Activated B cell treated with CpG ODN at 0.5 μM for 24 hours (primary cell): ENCODE measurements at places on chromosomes 3 and 15.

GRCh38 chr3:69686056-69686455 lies 53.2 kb upstream of the MITF start:
- no peak for DNase-seq

GRCh38 chr3:60743631-60744164 lies 507.6 kb downstream of the FHIT start:
- DNase-seq: no peak

DNA sequence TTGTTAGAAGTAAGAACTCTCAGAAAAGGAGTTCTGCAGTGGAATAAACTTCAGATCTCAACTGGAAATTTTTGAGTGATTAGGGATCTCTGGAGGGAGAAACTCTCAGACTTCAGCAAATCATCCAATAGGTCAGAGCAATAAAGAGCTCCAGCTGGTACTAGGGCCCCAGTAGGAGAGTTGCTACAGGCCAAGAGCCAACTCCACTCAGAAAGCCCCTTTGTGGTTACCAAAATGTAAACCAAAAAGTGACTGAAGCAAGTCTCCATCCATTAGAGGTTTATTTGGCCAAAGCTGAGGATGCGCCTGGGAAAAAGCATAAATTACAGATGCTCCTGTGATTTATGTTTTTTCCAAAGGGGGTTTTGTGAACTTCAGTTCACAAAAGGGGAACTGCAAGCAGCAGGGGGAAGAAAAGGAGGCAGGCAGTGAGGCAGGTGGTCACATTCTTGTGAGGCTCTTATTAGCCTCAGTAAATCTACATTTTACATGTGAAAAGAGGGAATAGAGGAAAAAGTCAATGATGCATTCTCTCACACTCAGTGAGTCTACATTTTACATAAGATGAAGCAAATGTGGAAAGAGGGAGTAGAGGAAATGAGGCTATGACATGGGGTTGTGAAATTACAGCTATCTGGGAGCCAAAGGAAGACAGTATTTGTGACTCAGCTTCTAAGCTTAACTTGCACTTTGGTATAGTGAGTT lies 92.4 kb upstream of the DAZL start:
- DNase-seq: no peak

GRCh38 chr3:69770219-69770618 lies 31.0 kb downstream of the MITF start:
- no peak for DNase-seq

DNA sequence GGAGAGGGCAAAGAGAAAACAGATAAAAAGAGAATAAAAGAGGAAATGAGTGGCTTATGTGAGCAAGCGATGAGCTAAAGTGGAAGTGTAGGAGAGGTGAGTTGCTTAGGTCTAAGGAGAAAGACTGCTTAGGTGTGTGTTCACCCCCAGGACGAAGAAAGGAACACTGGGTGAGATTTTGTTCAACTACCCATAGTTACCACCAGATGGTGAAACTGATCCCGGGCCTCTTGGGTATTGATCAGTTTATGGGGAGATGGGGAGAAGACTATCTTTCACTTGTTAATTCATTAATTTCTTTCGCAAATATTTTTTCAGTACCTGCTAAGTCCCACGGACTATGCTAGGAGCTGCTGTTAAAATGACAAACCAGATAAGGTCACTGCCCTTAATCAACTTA lies 33.9 kb downstream of the GAP43 start:
- DNase-seq: no peak

DNA sequence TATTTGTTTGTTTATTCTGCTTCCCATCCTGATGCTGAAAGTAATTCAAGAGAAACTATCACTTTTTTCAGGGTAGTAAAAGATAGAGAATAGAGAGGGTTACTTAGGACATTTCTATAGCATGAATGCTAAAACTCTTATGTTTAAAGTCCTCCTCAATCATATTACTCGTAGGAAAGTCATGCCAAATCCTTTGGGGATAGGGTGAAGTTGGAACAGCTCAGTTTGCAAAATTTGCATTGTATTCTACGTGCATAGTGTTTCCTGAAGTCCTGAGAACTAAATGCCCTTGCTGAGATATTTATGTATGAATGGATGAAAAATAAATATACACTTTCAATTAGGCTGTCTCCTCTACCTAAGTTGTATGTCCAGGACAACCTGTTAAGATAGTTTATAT lies 14.6 kb downstream of the PLSCR5 start:
- DNase-seq: no peak

- no peak for DNase-seq
Measured at GRCh38 chr3:40989141-40990061, 209.9 kb upstream of the CTNNB1 start.

DNA sequence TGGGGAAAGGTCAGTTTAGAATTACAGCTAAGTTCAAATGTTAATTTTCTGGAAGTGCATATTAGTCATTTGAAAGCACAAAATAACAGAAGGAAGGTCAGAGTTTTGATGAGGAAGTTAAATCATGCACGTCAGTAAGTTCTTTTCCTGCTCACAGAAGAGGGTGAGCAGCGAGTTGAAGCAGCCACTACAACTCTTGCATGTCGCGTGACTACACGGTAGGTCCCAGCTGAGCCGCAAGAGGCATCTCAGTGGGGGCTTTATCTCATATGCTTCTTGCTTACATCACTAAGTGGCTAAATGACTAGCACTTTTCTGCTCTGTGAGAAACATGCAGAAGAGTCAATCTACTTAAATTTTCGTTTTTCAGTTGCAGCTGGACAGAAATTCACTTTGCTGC lies 21.3 kb upstream of the SEC62 start:
- DNase-seq: peak; percentile 54

DNA sequence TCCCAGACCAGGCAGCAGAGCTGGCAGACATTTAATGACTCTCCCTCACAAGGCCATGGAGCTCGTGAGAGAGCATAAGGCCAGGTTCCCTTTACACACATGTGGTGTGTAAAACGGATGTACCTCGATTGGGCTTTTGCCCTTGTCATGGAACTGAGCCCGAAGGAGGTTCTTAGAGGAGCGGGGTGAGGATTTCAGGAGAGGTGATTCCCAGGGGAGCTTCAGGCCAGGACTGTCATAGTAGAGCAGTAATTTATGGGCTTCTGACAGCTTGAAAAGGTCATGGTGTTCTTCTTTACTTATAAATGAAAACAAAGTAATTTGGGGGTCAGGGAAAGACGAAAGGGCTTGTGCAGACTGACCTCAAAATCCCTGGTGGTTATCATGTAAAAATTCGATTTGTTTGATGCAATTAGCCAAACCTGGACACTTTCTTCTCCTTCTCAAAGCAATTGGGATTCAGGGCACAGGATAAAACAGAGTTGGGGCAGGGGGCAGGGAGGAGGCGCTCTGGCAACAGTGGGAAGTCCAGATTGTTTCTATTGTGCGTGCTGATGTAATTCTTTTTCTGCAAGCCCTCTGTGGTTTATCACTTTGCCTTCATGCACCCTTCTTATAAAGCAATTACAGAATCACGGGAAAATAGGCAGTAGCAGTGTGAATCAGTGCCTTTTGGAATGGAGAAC lies 51.0 kb downstream of the CACNA1D start:
- no peak for DNase-seq

- DNase-seq: no peak
Measured at GRCh38 chr3:133135306-133135705, 97.1 kb downstream of the TMEM108 start.

GRCh38 chr15:66078929-66079275 lies 174.6 kb downstream of the MEGF11 start:
- DNase-seq: no peak

- DNase-seq: no peak
Measured at GRCh38 chr3:84128024-84128423, 830.8 kb upstream of the CADM2 start.

DNA sequence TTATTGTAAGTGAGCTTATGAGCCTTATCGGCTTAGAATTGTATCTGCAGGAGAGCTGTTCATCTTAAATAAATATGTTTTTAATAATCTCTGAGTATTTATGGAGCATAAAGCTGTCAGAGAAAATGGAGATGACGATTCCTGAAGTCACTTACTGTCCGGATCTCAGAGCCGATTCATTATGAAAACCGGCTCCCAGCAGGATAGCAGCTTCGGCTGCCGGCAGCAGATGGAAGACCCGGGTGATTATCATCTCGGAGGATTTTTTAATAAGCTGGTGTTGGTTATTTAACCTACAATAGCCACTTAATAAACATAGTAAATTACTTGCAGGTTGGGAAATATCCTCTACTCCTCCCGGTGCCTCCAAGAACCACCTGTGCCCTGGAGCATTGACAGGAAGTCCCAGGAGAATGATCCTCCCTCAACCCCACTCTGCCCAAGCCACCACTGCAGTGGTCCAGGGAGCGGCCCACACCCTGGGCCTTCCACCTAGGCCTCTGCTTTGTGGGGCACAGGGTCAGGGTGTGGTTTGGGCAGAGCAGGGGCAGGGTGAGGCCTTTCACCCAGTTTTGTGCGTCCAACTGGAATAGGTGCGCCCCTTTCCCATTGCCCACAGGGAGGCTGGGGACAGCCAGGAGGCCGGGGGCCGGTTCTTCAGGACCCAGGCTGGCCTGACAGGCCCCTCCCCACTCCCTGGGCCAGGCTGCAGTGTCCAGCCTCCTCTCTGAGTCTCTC lies 42.2 kb upstream of the PRR23E start:
- no peak for DNase-seq

DNA sequence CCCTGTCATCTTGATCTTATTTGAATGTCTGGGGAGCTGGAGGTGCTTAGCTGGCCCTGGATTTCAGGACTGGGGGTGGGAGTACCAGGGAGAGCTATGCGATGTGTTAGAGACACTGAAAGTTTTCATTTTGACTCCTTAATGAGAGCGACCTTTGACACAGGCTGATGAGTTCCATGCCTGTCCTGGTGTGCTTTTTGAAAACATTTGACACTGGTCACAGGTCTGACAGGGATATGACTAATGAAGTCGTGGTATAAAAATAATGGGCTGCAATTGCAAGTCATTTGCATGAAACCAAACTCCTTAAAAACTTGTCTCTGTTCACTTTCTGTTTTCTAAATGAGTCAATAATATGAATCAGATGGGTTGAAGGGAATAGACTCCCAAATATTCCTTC lies 81.9 kb downstream of the MECOM start:
- no peak for DNase-seq

GRCh38 chr3:10695595-10696285 lies 120.3 kb upstream of the SLC6A11 start:
- no peak for DNase-seq

DNA sequence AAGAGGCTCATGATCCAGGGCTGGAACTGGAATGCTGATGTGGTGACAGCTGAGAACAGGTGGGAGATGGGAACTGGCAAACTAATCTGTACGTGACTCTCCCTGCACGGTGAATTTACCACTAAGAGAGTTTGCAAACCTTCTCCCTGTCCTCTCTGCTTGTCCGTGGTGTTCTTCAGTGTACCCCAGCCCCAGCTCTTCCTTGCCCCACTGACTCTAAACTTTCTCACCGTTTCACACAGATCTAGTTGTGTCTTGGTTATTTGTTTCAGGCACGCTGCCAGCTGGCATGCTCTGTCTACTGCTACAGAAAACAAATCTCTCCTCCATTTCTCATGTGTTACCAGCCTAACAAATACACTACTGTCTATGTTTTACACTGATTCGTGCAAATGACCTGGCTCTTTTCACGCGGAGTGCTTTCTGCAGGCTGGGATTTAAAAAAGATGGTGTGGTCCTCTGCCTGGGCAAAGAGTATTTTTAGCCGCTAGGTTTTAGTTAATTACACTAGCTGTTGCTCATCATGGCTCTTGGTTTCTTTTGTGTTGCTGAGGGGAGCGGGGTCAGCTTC lies 192.7 kb upstream of the LRIG1 start:
- no peak for DNase-seq

DNA sequence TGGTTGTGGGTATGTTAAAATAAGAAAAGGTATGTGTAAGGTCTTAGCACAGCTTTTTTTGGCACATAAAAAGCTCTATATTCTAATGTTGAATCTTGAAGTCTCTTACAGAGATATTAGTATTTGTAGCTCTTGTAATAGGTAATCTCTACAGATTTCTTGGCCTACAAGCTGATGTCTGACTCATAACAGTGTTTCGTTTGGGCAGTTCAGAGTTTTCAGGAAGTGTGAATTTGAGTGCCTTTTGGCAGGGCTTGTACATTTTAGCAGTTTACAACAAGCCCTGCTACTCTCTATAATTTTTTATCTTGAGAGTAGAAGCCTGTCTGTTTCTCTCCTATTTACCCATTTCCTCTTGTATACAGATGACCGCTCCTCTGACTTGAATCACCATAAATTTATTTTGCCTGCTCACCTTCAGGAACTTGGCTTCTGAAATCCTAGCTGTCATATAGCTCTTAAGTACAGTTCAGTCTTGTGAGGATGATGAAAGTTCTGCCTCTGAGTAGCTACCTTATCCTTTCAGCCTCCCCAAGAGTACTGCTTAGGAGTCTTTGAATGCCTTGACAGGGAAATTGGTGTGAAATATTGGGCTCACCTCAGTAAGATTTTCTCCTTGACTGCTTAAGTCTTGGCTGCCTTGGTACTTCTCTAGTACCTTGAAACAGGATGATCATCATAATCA lies 419.9 kb upstream of the RARB start:
- no peak for DNase-seq

DNA sequence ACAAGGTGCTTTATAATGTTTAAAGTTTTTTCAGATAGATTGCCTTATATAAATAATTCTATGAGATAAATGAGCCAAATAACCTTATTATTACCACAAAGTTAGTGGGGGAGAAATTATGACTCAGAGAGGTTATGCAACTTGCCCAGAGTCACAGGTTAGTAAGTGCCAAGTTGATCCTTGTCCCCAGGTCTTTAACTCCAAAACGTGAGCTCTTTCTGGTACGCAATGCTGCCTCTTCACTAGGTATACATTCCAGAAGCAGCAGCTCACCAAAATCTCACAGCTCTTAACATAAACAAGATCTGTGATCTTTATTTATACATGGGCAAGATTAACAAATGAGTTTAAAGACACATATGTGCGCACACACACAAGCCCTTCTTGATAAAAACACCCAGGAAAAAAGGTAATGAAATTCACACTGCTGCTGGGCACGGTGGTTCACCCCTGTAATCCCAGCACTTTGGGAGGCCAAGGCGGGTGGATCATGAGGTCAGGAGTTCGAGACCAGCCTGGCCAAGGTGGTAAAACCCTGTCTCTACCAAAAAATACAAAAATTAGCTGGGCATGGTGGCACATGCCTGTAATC lies 59.8 kb upstream of the NR2F2 start:
- no peak for DNase-seq

GRCh38 chr3:43874731-43875130 lies 184.0 kb downstream of the ABHD5 start:
- no peak for DNase-seq
